Stimulated activated CD4-positive, alpha-beta T cell treated with anti-CD3 and anti-CD28 coated beads, Interleukin-4, amount 100 ng/mL, for 24 hours (primary cell): ENCODE measurements at places on chromosomes 11 and 22.
A peak's percentile ranks its signal among the peaks of the same experiment; 100 is the strongest.

DNA sequence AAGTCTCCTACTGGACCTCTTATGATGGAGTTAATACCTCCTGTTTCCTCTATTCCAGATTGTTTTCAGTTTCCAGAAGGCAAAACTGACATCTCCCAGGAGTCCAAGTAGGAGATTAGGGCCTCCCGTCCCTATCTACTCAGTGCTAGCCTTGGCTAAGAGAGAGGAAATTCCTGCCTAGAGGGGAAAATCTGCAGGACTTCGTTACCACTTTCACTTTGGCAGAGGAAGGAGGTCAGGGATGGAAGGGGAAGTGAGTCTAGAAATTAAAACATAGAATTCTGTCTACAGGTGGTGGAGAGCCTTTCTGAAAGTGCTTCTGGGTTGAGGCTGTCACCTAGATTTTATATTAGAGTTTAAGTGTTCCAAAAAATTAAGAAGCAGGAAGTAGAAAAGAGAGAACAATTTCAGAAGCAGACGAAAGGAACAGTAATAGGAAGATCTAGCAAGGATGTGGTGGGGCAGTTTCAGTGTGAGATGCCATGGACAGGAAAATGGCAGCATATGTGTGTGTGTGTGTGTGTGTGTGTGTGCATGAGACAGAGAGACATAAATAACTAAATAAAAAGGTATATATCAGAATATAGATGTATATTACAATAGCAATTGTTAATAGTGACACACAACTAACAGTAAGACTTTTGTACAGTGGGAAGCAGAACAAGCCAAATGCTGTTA is 2.4 kb upstream of the TRIM68 start:
- no peak for DNase-seq

DNA sequence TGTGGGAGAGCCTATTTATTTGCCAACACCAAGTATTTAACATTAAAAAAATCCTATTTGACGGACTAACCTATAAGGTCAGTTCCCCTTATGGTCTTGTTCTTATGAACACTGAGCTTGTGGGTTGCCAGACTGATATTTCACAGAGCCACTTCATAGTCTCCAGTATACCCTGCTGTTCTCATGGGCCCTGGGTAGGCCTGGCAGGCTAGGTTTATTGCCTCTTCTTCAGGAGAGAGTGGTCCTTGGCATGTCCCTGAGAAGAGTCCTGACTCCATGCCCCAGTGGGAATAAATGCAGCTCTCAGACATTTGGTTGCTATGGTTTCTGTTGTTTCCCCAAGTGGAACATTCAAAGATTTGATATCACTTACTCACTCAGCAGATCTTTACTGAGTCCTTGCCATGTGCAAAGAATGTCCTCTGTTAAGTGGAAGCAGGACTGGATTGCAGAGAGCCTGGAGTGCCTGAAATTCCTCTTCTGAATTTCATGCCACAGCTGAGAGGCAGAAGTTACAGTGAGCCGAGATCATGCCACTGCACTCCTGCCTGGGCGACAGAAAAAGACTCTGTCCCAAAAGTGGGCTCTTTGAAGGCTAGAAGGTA is 15.7 kb downstream of the SLC5A1 start:
- DNase-seq, result no peak

GRCh38 chr22:24496234-24496633 is 1.1 kb downstream of the UPB1 start:
- DNase-seq, result no peak

DNA sequence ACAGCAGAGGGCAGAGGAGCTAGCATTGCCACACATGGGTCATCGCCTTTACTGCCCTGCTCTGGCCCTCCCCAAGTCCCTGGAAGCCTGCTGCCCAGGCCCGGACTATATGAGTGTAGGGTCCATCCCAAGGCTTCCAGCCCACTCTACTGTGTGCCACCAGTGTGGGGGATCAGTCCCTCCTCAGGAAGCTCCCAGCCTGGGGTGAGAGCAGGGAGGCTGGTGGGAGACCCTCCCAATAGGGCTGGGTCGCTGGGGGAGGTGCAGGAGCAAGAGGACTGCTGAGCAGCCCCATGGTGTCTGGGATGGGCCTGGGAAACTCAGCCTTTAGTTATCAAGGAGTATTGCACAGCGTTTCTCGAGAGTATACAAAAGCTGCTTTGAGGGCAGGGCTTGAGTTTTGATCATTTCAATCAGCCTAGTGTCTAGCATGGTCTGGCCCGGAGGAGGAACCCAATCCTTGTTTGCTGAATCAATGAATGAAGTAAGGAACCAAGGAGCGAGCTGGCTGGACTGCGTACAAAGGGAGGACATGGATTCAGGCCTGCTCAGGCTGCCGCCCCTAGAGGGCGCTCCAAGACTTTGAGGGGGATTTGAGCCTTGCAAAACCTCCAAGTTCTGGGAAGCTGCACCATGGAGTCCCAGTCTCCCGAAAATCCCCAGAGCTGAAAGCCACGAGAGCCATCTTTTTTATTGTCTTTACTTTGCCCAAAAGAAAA is 89.0 kb upstream of the PARVA start:
- peak; percentile 39 for DNase-seq

GRCh38 chr11:113213549-113213948 is 100.8 kb upstream of the TTC12 start:
- DNase-seq, result no peak

GRCh38 chr11:85269109-85269508 is 358.0 kb downstream of the DLG2 start:
- DNase-seq, result no peak

- no peak for DNase-seq
Observed at GRCh38 chr22:42360348-42360747, 71.9 kb downstream of the NFAM1 start.
